Osteoblast (primary cell): ENCODE measurements at places on chromosomes 5 and 9. TPM values are rescaled to one million over a fixed set of nuclear protein-coding genes. Genes with fewer than 3 reads are reported as not detected.
A peak's percentile ranks its signal among the peaks of the same experiment; 100 is the strongest.

- H3K4me3 ChIP-seq, result no peak overlapping the region
- no peaks in the 10 kb centered on the region for H3K36me3 ChIP-seq
- H3K4me1 ChIP-seq, result peaks cover 12% of the 10 kb centered on the region
- no peak overlapping the region for H3K27ac ChIP-seq
- DNase-seq, result no peak
Observed at GRCh38 chr9:104743376-104743985, 4.0 kb upstream of the NIPSNAP3A start.

DNA sequence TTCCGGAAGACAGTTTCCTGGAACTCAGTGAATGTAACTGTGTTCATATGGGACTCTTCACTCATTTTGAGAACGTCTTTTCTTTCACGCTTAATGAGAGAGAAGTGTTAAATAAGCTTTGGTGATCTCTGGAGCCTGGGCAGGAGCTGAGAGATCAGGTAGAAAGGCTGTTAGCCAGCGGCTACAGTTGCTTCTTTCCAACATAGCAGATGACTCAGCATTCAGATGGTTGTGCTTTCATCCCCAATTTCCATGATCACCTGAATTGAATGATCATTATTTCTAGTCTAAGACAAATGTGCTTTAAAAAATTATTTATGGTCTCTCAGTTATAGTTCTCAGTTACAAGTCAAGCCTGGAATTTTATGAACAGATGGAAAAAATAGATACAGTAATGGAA lies 234.5 kb downstream of the ADAMTSL1 start:
- peaks cover 46% of the 10 kb centered on the region for H3K36me3 ChIP-seq
- no peaks in the 10 kb centered on the region for H3K27me3 ChIP-seq
- no peak overlapping the region for H3K27ac ChIP-seq
- H3K4me3 ChIP-seq, result no peak overlapping the region
- no peak for DNase-seq

DNA sequence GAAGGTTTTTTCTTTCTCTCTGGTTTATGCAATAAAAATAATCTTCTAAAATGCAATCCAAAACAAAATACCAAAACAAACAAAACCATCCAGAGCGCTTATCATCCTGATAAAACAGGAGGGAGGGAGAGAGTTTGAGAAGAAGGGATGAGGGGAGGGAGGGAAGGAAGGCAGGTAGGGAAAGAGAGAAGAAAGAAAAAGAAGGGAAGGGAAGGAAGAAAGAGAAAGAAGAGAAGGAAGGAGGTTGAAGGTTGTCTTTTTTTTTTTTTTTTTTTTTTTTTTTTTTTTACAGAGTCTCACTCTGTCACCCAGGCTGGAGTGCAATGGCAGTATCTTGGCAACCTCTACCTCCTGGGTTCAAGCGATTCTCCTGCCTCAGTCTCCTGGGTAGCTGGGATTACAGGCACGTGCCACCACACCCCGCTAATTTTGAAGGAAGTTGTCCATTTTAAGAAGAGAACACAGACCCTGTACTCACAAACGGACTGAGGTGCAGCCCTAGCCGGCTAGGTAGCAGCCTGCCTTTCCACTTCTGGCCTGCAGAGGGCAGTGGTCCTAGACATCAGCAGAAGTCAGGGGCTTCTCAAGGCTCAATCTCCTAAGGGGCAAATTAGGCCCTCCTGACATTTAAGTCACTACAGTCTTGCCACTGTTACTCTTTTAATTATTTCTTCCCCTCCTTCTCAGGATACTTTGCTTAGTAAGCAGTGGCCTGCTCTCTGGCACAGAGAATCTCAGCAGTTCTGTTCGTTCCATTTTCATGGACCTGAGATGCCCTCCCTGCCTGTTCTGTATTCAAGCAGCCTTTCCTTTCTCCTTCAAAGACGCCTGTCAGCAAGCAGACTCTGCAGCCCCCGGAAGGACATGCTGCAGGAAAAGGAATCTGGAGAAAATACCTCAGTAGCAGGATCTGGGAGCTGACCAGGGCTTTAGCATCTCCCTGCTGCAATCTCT lies 76.4 kb downstream of the EPB41L4B start:
- no peak overlapping the region for H3K27ac ChIP-seq

DNA sequence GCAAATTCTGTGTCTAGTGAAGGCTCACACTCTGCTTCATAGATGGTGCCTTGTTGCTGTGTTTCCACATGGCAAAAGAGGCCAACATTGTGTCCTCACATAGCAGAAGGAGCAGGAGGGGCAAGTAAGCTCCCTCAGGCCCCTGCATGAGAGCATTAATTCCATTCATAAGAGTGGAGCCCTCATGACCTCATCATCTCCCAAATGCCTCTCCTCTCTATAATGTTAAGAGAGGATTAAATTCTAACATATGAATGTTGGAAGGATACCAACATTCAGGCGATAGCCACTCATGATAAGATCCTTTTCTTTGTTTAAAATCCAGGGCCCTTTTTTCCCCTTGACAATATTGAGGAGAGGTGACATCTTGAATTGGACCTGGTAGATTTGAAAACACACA lies 35.2 kb upstream of the PAM start:
- no peak overlapping the region for H3K27ac ChIP-seq
- no peak overlapping the region for H3K4me3 ChIP-seq
- H3K36me3 ChIP-seq, result no peaks in the 10 kb centered on the region
- no peak for DNase-seq
- H3K27me3 ChIP-seq, result no peaks in the 10 kb centered on the region
- H3K4me1 ChIP-seq, result peaks cover 7% of the 10 kb centered on the region

GRCh38 chr5:7078101-7078500 lies 317.8 kb upstream of the ADCY2 start:
- H3K27me3 ChIP-seq, result no peaks in the 10 kb centered on the region
- H3K4me1 ChIP-seq, result no peaks in the 10 kb centered on the region
- no peak overlapping the region for H3K27ac ChIP-seq
- H3K36me3 ChIP-seq, result no peaks in the 10 kb centered on the region
- H3K4me3 ChIP-seq, result no peak overlapping the region

GRCh38 chr5:11851965-11852716 lies 52.1 kb downstream of the CTNND2 start:
- H3K27me3 ChIP-seq, result no peaks in the 10 kb centered on the region
- H3K4me1 ChIP-seq, result no peaks in the 10 kb centered on the region
- H3K36me3 ChIP-seq, result no peaks in the 10 kb centered on the region
- DNase-seq, result no peak

DNA sequence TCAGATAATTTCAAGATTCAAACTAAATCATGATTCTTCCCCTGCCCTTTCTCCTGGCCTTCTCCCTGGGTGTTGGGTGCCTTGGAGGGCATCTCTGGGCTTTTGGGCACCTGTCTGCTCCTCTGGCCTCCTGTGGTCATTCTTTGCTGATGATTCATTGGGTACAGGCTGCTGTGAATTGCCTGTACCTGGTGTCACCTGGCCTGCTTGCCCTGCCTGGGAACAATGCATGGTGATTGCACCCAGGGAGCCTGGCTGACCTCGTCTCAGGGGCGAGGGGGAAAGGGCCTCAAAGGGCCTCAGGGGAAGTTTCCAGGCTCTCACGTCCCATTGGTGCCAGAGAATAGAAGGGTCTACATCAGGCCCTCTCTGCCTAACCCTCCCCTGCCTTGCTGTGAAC lies 20.1 kb upstream of the CKMT2 start:
- DNase-seq, result no peak
- H3K27ac ChIP-seq, result no peak overlapping the region
- H3K36me3 ChIP-seq, result no peaks in the 10 kb centered on the region
- no peaks in the 10 kb centered on the region for H3K4me1 ChIP-seq

DNA sequence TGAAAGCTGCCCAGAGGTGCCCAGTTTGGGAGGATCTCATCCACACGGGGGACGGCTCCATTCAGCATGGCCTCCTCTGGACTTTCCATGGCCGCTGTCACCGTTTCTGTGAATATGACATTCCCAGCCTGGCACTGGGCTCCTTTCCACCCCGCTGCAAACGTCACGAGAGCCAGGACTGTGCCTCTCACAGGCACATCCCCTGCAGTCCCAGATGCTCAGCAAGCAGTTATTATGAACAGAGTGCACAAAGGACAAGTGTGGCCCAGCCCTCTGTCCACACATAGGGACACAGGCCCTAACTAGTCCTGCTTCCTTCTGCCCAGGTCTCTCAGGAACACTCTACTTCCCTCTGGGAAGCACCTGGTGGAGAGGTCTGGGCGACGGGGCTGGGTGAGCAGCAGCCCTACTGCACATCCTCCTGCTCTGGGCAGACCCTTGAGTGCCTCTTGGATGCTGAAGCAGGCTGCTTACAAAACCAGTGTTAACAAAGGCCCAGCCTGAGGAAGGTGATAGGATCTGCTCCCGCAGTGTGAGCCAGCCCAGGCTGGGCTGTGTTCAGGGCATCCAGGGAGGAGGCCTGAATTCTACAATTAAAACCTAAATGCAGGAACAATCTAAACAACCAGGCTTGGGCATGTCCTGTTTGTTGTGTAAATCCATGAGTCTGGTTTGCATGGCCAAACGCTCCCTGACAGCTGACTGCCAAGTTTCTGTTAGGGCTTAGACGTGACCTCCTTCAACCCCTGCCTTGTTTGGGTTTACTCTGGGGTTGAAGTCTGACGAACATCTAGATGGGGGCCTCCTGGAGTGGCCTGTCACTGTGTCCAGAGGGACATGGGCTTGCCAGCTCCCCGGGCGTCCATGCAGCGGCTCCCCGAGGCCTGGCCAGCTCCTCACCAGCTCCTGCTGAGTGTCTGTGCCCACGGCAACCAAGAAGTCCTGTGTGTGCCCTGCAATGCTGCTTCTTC lies 269.8 kb downstream of the GADD45G start:
- DNase-seq, result peak; percentile 80

- H3K27ac ChIP-seq, result no peak overlapping the region
- no peaks in the 10 kb centered on the region for H3K4me1 ChIP-seq
- H3K36me3 ChIP-seq, result no peaks in the 10 kb centered on the region
- H3K27me3 ChIP-seq, result no peaks in the 10 kb centered on the region
Observed at GRCh38 chr9:118269623-118270022, 565.4 kb downstream of the TLR4 start.

- H3K36me3 ChIP-seq, result no peaks in the 10 kb centered on the region
- no peaks in the 10 kb centered on the region for H3K4me1 ChIP-seq
- no peak overlapping the region for H3K4me3 ChIP-seq
- DNase-seq, result no peak
- no peak overlapping the region for H3K27ac ChIP-seq
Observed at GRCh38 chr5:54108136-54108535, 202.2 kb downstream of the ARL15 start.

- no peaks in the 10 kb centered on the region for H3K4me1 ChIP-seq
- no peak overlapping the region for H3K27ac ChIP-seq
- no peak overlapping the region for H3K4me3 ChIP-seq
- H3K36me3 ChIP-seq, result no peaks in the 10 kb centered on the region
- H3K27me3 ChIP-seq, result no peaks in the 10 kb centered on the region
Observed at GRCh38 chr5:101531026-101531425, 627.9 kb upstream of the ST8SIA4 start.

Gene NUP214
- total RNA-seq, result 15.0 and 17.7 TPM in 2 replicates

Gene ZBTB34
- 7.6 and 8.8 TPM in 2 replicates for total RNA-seq

Gene TLE1
- total RNA-seq, result 9.0 and 10.6 TPM in 2 replicates
